ENCODE measurements at places on chromosomes 2 and 18.

GRCh38 chr2:66433945-66434678, 813 bp upstream of the MEIS1 start:
- DNase-seq: peak; percentile 12

- no peak for DNase-seq
These were observed 121.5 kb upstream of the CREB1 start for GRCh38 chr2:207408086-207408794.

DNA sequence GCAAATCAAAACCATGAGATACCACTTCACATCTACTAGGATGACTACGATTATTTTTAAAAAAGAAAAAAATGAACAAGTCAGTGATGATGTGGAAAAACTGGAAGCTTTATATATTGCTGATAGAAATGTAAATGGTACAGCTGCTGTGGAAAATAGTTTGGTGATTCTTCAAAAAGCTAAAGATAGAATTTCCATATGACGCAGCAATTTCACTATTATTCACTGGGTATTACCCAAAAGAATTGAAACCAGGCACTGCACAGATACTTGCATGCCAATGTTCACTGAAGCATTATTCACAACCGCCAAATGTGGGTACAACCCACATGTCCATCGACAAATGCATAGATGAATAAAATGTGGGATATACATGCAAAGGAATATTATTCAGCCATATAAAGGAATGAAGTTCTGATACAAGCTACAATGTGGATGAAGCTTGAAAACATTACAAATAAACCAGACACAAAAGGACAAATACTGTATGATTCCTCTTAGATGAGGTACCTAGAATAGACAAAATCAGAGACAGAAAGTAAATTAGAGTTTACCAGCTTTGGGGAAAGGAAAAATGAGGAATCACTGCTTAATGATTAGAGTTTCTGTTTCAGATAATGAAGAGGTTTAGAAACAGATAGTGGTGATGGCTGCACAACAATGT, 11.1 kb downstream of the RTTN start:
- DNase-seq: peak; percentile 87

DNA sequence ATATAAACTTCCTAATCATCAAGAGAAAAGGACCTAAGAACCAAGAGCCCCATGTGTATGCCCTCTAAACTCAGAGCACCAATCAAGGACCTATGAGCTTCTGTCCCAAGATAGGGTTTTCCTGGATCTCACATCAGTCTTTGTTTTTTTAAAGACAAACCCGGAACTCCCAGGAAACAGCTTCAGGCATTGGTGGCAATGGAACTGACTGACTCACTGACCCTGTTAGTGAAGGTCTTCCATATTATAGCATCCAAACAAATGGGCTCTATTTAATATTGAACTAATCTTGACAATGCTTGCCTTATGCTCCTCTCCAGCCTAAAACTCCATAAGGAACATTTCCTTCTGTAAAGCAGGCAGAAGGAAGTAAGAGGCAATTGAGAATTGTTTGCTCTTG, 63.5 kb upstream of the RPE start:
- no peak for DNase-seq

DNA sequence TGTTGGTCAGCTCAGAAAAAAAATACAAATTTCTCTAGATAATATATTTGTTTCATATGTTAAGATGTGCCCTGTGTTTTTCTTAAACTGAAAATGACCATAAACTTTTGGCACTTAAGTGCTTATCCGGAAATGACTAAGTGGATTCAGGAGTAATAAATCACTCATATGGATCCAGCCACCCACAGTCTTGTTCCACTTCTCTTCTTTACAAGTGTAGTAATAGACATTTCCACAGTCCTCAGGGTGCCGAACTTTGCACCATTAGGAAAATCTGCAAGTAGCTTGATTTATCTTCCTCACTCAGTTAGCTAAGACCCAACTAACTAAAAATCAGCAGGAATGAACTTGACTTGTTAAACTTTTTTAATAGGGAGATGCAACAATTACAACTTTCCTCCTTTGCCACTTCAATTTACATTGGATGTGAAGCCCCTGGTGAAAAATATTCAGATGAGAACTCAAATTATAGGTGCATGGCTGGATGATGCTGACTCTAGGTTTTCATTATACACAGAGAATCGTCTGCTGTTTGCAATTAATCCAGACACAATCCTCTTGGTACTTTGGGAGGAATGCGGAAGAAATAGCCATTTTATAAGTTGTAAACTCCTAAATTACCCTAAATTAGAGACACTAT, 322.5 kb downstream of the ARHGAP15 start:
- DNase-seq: peak; percentile 42

GRCh38 chr2:179262077-179262660, 2.5 kb downstream of the SESTD1 start:
- DNase-seq: no peak

DNA sequence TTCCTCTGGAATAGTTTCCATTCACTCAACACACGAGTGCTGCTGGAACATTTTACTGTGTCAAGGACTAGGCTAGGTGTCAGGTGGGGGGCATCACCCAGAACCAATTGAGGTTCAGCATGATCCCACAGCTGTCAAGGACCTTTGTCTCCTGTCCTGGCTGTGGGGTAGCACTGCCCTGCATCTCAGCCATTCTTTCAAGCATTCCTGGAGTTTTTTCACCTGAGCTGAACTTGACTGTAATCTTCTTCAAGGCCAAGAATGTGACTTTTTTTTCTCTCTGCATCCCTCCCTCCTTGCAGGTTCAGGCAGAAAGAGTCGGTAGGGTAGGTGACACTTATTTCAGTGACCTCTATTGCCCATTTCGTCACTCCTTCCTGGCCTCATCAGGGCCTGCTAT, 3.5 kb downstream of the MAPK4 start:
- no peak for DNase-seq

GRCh38 chr2:189092936-189093335, 86.6 kb downstream of the COL5A2 start:
- DNase-seq: no peak

- DNase-seq: no peak
These were observed 23.5 kb upstream of the TMEM178A start for GRCh38 chr2:39642051-39642718.

DNA sequence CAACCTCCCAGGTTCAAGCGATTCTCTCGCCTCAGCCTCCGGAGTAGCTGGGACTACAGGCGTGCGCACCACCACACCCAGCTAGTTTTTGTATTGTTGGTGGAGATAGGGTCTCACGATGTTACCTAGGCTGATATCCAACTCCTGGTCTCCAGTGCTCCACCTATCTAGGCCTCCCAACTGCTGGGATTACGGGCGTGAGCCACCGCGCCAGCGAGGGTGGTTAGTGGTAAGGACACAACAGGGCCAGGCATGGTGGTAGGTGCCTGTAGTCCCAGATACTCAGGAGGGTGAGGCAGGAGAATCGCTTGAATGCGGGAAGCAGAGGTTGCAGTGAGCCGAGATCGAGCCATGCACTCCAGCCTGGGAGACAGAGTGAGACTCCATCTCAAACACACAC, 26.6 kb upstream of the DUSP2 start:
- DNase-seq: no peak

GRCh38 chr2:158187908-158188307, 86.2 kb downstream of the UPP2 start:
- DNase-seq: no peak
